Regular cardiac myocyte (primary cell): ENCODE measurements at places on chromosomes 13 and 19. TPM values are rescaled to one million over a fixed set of nuclear protein-coding genes. Genes with fewer than 3 reads are reported as not detected.

The LPAR6 gene
- total RNA-seq, result 6.5 and 9.6 TPM in 2 replicates

The MISP gene
- total RNA-seq, result 0.19 and 0.85 TPM in 2 replicates

The GAPDHS gene
- not detected in 2 replicates for total RNA-seq

The ZNF528 gene
- 17.1 and 26.5 TPM in 2 replicates for total RNA-seq

The CFAP97D2 gene
- not detected in 2 replicates for total RNA-seq

The CBARP gene
- total RNA-seq, result 1.7 TPM in 2 replicates

The KLK14 gene
- not detected in 2 replicates for total RNA-seq

The NUMBL gene
- 21.7 and 22.8 TPM in 2 replicates for total RNA-seq

The C13orf42 gene
- not detected in 2 replicates for total RNA-seq

The PVR gene
- 127 and 142 TPM in 2 replicates for total RNA-seq
